PC-3 (cell line): ENCODE measurements at places on chromosomes 3 and 15. TPM values are rescaled to one million over a fixed set of nuclear protein-coding genes. Genes with fewer than 3 reads are reported as not detected.

GRCh38 chr3:187694801-187695200 lies 7.6 kb downstream of the RTP2 start:
- H3K36me3 ChIP-seq: no peaks in the 10 kb centered on the region
- no peaks in the 10 kb centered on the region for H3K4me1 ChIP-seq
- no peak overlapping the region for H3K4me3 ChIP-seq
- H3K27ac ChIP-seq: no peak overlapping the region
- H3K27me3 ChIP-seq: peaks cover 65% of the 10 kb centered on the region

The JAGN1 gene
- total RNA-seq: 32.5 and 34.1 TPM in 2 replicates

DNA sequence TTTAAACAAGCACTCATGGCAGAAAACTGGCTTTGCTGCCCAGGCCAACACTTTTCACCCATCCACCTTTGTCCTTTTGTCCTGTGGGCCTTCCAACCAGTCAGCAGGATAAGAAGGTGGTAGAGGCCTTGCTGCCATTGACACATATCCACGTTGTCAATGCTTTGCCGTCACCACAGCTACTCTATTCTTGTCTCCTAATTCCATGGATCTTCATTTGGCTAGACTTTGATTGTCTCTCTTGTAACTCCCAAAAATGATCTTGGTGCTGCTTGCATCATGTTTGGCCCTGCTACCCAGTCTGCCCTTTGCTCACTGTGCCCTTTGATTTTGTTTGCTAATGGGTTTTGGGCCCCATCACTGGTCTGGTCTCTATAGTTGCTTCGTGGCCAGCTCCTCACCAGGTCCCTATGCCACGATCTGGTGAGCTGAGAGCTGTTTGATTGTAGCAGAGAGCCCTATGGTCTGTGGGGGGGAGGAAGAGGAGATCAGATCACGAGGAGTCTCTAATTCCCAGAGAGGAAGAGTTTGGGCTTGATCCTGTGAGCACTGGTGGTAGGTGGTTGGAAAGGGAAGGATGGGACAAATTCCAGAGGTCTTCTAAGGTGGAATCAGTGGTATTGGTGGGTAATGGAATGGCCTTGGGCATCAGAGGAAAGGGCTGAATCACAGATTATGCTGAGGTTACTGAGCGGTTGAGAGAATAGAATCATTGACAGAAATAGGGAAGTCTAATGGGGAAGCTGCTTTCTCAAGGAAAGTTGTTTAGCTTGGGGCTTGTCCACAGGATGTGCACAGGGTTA lies 40.3 kb downstream of the ABHD2 start:
- H3K4me3 ChIP-seq: no peak overlapping the region
- peak overlapping the region; percentile 35 for H3K27ac ChIP-seq
- H3K27me3 ChIP-seq: no peaks in the 10 kb centered on the region
- no peak for DNase-seq
- peaks cover 14% of the 10 kb centered on the region for H3K36me3 ChIP-seq

DNA sequence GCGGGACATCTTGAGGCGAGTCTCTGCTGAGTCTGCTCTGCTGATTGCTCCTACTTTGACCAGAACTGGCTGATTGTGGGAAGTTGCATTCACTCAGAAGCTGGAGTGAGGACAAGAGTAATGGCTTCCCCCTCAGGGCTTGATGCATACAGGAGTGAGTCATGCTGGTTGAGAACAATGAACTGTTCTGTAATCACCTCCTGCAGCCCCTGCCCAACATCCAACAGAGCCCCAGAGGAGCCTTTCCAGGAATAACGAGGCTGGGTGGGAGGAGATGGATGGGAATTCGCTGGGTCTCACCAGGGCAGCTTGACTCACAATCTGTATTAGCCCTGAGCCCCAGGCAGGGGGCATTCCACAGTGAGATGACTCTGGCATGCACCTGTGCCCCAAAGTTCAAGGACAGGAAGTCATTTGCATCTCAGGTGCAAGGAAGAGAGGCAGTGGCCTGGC lies 85.0 kb downstream of the RAB11A start:
- no peaks in the 10 kb centered on the region; the same call in 1 of the 2 replicates for H3K4me1 ChIP-seq
- no peak overlapping the region for H3K4me3 ChIP-seq
- no peaks in the 10 kb centered on the region for H3K36me3 ChIP-seq
- peak; percentile 74 for DNase-seq
- H3K27ac ChIP-seq: no peak overlapping the region
- H3K27me3 ChIP-seq: no peaks in the 10 kb centered on the region

DNA sequence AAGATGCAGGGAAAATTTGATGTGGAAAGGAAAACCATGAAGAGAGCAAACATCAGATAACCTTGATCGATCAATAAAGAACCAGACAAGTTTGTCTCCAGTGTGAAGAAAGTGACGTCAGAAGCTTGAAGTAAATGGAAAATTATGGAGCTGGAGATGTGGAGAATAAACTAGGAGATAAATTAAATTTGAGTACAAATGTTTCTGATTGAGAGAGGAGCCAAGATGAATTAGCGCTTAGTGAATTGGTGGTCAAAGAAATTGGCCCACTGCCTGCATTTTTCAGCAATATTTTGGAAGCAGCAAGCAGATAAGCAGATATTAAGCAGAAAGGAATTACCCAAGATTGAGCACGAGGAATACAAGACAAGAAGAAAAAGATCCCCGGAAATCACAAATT lies 567.3 kb upstream of the ZNF385D start:
- no peak overlapping the region for H3K27ac ChIP-seq
- no peaks in the 10 kb centered on the region for H3K4me1 ChIP-seq
- DNase-seq: no peak

The TUSC7 gene
- not detected in 2 replicates for total RNA-seq

The UROC1 gene
- total RNA-seq: not detected in 2 replicates

DNA sequence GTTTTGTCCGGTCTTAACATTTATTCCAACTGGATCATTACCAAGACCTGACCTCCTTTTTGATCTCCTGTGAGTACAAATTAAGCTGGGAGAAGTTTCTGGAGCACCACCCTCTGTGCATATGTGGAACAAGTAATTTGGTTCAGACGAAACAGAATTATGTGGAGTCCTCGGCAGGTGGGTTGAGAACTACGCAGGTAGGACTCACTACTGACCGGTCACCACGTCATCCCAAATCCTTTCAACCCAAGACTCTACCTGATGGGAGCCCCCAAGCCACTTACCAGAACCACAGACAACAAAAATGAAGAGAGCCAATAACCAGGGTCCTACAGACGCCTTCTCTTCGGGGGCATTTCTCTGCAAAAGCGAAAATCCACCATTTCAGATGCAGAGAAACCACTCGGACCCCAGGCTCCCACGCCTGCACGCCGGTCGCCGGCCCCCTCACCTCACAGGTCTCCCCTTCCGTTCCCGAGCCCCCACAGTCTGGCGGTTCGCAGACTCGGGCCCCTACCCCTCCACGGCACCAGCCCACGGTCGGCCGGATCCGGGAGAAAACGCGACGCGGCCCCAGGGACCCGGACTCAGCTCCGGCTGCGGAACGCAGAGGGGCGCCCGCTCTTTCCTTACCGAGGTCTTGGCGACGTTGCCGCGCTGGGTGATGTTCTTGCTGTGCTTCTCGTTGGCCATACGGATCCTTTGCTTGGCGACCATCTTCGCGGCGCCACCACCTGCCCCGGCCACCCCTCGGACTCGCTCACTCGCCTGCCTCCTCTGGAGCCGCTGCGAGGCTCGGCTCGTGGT lies 674 bp downstream of the SERP1 start:
- peaks cover 33% of the 10 kb centered on the region for H3K36me3 ChIP-seq
- H3K27me3 ChIP-seq: no peaks in the 10 kb centered on the region
- H3K4me1 ChIP-seq: peaks cover 33% of the 10 kb centered on the region
- DNase-seq: peak; percentile 38

GRCh38 chr3:158640646-158641045 lies 3.7 kb upstream of the GFM1 start:
- no peaks in the 10 kb centered on the region for H3K27me3 ChIP-seq
- 0 out of 2 replicates have a peak, but pooled peaks cover 4% of the 10 kb centered on the region for H3K4me1 ChIP-seq
- no peak overlapping the region for H3K4me3 ChIP-seq
- H3K27ac ChIP-seq: no peak overlapping the region

The GNL3 gene
- 219 TPM in 2 replicates for total RNA-seq

DNA sequence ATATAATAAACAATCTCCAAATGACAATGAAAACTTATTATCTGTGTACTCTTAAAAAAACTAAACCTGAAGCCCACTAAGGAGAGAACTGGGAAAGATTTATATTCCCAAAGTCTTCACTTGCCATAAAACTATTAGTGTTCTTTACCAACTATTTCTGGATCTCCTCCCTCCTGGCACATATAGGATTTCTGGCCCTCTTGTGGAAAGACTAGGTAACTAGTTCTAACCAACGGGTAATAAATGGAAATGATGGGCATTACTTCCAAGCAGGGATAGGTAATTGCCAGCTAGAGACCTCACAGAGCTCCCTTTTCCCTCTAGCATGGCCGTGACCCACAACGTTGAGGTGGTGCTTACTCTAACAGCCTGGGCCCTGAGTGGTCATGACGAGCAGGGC lies 110.1 kb downstream of the DNAH12 start:
- no peak overlapping the region for H3K4me3 ChIP-seq
- no peaks in the 10 kb centered on the region for H3K36me3 ChIP-seq
- peak; percentile 84 for DNase-seq
- no peak overlapping the region for H3K27ac ChIP-seq
- H3K27me3 ChIP-seq: no peaks in the 10 kb centered on the region

DNA sequence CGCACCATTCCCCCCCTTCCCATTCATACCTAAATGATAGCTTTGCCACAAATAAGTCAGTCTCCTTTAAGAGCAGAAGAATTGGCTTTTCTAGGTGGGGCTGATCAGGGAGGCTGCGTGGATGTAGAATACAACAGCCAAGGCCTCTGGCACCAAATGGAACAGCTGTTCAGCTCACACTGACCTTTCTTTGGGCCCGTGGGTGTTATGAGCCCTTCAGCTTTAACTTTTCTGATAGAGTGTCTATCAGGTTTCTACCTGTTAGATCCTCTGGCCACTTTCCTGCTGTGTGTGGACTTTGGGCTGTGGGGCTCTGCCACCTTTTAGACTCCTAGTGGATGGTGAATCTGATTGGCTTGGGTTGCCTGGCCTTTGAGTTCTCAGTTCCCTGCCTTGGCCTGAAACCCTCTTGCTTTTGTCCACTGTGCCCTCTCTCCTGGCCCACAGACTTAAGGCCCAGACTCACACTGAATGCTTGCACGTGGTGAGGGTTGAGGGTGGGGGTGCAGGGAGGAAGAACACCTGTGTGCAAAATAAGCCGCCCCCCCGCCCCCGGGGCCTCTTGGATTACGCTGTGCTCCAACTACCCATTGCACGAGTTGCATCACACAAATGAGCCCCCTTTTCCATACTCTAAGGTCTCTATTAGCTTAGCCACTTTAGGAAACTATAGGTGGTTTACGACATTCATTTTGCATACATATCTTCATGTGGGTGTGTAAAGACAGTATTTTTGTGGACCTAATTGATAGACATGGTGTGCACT lies 1.3 kb upstream of the RFX7 start:
- peaks cover 2% of the 10 kb centered on the region; the same call in 1 of the 2 replicates for H3K36me3 ChIP-seq
- DNase-seq: no peak
- H3K4me1 ChIP-seq: peaks cover 9% of the 10 kb centered on the region; the same call in 1 of the 2 replicates
- peak overlapping the region; percentile 76; the same call in 1 of the 2 replicates for H3K4me3 ChIP-seq
- H3K27ac ChIP-seq: no peak overlapping the region
